ENCODE measurements at places on chromosomes 7 and 10.

DNA sequence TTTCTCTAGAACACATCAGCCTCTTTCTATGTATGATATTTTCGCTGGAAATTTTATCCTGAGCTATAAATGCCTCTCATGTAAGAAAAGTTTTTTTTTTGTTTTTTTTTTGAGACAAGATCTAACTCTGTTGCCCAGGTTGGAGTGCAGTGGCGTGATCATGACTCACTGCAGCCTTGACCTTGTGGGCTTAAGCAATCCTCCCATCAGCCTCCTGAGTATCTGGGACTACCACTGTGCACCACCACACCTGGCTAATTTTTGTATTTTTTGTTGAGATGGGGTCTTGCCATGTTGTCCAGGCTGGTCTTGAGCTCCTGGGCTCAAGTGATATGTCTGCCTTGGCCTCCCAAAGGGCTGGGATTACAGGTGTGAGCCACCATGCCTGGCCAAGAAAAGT is 80.4 kb downstream of the ADK start:
- DNase-seq, result no peak

DNA sequence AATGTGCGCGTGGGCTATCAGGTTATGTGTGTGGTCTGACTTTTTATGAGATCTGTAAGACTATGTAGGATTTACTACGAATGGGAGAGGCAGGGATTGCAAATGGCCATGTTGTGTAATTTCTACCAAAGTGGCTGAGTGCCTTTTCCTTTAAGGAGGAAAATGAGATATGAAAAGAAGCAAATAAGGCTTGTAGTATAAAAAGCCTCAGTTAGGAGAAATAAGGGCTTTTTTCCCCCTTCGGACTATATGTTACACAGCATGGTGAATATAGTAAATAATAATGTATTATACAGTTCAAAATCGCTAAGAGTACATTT is 447 bp upstream of the GPAM start:
- no peak for DNase-seq

DNA sequence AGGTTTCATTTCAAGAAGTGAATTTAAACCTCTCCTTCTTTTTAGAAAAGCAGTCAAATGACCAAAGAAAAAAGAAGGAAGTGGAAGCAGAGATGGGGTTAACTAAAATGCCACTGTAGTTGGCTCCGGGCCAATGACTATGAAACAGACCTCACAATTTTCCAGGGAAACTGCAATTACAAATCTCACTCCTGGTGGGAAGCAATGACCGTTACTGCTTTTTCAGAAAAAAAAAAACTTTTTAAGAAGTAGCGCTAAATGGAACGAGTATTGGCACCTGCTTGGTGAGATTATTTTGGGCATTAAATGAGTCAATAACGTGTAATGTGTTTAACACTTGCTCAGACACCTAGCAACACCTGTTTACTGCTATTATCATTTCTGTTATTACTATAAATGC is 1.2 kb downstream of the SFRP4 start:
- DNase-seq, result peak; percentile 4

GRCh38 chr7:46932676-46933424 is 649.1 kb downstream of the TNS3 start:
- DNase-seq, result no peak

DNA sequence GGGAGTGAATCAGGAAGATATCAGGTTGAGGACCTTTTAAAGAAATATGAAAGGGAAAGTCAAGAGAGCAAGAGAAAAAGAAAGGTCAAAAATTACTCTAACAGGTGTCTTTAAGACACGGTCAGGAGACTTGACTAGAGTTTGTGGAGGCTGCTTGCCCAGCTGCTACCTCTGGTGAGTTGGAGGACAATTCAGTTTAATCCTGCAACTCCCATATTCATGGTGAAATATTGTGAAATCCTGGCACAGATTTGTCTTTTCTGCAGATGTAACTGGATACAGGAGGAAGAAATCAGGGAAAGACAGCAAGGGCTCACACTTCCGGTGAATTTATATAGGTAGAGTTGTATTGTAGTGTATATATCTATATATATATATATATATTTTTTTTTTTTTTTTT is 93.5 kb downstream of the AKAP9 start:
- no peak for DNase-seq

DNA sequence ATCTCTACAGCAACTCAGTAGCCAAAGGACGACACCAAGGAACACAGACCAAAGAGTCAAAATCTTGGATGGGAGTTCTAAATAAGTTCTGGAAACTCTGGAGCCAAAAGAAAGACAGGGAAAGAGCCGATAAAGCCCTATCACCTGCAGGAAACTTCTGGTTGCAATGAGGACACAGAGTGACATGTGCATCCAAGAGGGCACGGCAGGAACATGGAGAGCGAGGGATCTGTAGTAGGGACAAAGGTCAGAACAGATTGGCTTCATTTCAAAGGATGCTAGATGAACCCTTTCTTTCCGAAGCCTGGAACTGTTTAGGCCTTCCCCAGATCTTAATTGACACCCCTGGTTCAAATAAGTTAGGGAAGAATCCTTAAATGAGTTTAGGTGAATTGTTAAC is 39.5 kb downstream of the CACNA2D1 start:
- DNase-seq, result no peak

GRCh38 chr7:143046426-143046851 is 5.7 kb upstream of the OR6V1 start:
- DNase-seq, result no peak

DNA sequence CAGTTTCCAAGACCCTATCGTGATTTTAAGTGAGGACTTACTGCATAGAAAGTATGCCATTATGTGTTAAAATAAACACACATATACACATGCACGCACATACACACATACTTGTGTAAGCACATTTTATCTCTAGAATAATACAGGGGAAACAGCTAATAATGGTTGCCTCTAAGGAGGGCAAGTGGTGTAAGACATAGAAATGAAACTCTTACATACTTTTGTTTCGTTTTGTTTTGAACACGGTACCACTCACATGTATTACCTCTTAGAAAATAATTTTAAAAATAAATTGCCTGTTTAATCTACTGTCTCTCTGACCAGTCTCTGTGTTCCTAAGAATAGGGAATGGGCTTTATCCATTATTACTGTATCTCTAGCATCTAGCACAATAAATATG is 49.2 kb downstream of the HERPUD2 start:
- DNase-seq, result no peak

DNA sequence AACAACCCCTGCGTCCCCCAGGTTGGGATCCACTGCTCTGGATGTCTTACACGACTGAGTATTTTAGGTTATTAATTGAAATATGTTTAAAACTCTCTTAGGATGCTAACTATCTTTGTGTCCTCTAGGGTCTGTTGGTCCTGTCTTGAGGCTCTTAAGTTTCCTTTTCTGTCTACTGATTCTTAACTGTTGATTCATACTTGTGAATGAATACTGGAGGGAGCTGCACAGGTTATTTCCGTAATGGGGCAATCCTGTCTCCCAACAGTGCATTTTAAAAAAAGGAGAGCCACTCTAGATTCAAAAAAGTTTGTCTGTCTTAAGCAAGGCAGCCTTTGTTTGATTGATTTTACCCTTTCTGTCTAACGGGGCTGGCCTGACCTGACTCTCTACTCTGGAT is 237.6 kb upstream of the POM121L12 start:
- DNase-seq, result no peak

GRCh38 chr7:139855498-139856270 is 26.6 kb downstream of the TBXAS1 start:
- DNase-seq, result no peak

DNA sequence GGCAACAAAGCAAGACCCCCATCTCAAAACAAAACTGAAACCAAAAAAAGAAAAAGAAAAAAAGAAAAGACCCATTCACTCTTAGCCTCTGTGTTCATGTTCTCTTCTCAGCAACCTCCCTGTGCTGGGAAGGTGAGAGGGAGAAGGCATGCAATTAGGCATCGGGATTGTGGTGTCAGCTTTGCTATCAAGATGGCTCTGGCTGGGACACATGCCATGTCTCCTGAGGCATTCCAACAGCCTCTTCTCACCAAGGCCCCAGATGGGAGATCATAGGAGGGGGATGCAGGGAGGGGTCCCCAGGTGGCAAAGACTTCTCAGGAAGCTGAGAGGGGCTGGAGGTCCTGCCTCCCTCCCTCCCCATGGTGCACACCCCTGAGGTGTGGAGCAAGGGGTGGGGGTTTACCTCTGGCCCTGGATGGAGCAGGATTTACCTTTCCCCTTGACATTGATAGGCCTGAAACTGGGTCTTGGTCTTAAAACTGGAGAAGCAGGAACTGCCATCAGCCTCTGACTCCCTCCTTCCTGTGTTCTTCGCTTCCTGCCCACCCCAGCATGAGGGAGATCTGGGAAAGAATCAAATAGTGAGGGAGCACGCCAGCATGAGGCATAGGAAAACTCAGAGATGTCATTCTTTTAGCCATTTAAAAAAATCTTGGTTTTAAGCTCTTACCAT is 96.2 kb upstream of the DUSP5 start:
- DNase-seq, result no peak

GRCh38 chr10:9315292-9315691 is 1260.8 kb downstream of the GATA3 start:
- no peak for DNase-seq

DNA sequence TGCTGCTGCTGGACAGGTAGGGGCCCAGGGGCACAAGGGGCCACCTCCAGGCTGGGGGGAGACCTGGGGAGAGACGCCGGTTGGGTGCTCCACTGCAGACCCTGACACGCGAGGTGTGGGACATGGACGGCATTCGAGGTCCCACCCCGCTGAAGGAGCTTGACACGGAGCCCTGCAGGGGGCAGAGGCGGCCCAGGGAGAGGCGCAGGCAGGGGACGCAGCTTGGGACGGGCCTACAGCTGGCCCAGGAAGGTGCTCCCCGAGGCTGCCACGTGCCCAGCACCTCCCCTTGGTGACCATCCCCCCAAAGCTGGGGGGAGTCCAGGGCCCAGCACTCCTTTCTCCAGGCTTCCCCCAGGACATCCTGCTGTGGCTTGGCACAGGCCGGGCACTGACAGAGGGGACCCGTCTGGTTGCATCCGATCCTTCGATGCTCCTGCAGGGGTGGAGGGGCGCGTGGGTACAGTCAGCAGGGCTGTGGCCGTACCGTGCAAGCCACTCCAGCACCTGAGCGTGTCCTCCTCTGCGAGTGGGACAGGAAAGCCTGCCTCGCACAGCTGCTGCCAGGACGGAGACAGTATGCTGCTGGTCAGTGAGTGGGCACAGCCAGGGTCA is 174.4 kb downstream of the ELFN1 start:
- no peak for DNase-seq

GRCh38 chr7:107442678-107443077 is 27.2 kb upstream of the GPR22 start:
- no peak for DNase-seq

- no peak for DNase-seq
These were observed 33.6 kb downstream of the TRRAP start for GRCh38 chr7:98911916-98912315.

- DNase-seq, result no peak
These were observed 9.2 kb downstream of the DNA2 start for GRCh38 chr10:68462536-68462935.

DNA sequence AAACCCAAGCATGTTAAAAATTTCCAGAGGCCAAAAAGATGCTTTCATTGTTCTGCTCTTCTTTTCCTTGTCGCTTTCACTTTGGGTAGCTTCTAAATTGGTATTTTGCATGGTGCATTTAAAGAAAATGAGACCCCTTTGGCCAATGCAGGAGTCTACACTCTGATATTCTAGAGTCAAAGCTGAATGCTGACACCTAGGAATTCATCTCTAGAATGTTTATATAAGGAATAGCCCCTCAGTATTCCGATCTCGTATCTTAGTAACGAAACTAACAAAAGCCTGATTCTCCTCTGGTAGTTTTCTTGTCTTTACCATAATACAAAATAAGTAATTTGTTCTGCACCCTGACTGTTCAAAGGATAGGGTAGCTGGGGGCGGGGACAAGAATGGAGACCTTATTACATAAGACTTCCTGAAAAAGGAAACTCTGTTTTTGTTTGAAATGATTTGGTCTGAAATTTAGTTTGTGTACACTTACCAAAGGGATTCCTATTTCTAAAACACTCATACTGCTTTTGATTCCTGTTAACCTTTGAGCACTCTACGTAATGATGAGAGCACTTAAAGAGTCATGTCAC is 17.1 kb downstream of the IKZF1 start:
- DNase-seq, result no peak

DNA sequence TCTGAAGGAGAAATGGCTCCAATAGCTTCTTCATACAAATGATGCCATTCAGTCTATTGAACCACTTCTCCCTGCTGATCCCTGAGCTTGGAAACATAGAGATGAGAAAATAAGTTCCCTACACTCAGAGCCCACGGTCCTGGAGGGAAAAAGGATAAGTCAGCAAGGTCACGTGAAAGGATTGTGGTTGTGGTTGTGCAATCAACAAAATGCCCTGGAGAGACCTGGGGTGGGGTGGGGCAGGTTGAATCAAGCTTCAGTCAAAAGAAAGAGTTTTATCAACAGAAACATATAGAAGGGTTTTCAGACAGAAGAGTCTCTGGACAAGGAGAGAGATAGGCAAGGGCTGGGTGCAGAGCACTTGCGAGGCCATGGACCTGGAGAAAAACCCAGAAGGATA is 30.1 kb downstream of the C10orf90 start:
- DNase-seq, result no peak

DNA sequence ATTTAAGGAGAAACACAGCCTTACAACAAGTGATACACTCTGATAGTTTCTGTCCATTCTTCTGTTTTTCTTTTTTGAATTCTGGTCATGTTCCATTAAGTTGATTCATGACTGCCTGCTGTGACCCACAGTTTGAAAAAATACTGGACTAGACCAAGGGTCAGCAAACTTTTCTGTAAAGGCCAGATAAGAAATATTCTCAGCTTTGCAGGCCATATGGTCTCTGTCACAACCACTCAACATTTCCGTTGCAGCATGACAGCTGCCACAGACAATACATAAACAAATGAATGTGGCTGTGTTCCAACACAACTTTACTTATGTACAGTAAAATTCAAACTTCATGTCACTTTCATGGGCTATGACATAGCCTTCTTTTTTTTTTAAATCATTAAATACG is 156.7 kb downstream of the PLXNA4 start:
- DNase-seq, result no peak

- no peak for DNase-seq
These were observed 773.4 kb downstream of the CNTNAP2 start for GRCh38 chr7:146889806-146890555.

GRCh38 chr7:87933605-87933952 is 472 bp upstream of the ADAM22 start:
- no peak for DNase-seq

DNA sequence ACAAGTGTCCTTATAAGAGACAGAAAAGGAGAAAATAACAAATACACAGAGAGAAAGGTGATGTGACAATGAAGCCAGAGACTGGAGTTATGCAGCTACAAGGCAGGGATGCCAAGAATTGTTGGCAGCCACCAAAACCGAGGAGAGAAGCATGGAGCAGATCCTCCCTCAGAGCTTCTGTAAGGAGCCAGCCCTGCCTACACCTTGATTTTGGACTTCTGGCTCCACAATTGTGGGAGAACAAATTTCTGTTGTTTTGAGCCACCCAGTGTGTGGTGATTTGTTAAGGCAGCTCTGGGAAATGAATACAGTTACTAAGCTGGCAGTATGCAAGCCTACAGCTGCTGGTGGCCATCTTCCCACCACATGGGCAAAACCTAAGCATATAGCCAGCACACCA is 163.6 kb downstream of the GRM8 start:
- DNase-seq, result no peak

Data from SHP77 (cell line).